ENCODE measurements at places on chromosomes 3 and 15.

GRCh38 chr3:191065181-191065805 is 133.7 kb upstream of the OSTN start:
- DNase-seq = no peak

- no peak for DNase-seq
Measured at GRCh38 chr3:7489417-7489816, 628.5 kb downstream of the GRM7 start.

DNA sequence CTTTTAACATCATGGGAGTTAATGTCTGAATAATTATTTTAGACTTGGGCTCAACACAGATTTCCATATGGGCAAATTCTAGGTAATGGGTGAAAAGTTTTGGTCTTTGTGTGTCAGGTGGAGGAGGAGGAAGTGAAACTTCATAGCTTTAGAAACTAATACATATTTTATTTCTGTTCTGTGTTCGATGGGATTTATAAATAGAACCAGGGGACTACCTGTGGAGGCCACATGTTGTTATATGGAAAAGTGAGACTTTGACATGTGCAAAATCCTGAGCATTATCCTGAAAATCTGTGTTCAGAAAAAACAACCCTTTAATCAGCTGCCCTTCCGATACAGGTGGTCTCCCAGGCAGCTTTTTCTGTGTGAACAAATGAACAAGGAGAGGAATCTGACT is 209.5 kb downstream of the SOX2 start:
- DNase-seq = no peak

- DNase-seq = no peak
Measured at GRCh38 chr3:125075738-125076137, 19.9 kb upstream of the HEG1 start.

DNA sequence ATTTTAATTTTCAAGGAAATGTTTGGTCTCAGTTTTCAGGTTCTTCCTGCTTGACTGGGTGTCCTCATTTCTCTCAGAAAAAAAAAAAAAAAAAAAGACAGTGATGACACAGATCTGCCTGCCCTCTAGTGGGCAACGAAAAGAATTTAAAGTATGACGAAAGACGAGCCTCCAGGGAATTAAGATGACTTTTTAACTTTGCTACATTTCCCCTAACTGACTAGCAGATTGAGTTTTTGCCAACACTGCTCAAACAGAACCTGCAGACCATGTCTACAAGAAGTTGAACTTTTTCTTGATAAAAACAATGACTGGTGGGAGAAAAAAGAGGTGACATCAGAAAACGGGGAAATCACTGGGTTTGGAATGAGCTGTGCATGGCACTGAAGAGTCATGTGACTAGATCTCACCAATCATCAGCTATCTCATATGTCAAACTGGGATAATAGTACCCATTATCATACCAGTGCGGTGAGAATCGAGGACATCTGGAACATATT is 40.8 kb downstream of the EOMES start:
- no peak for DNase-seq

Measured in activated CD4-positive, alpha-beta T cell treated with anti-CD3 and anti-CD28 coated beads, Interleukin-2, amount 50 U/mL, for 24 hours (primary cell).